ENCODE measurements at places on chromosomes 3 and 15.

- no peak for DNase-seq
Observed at GRCh38 chr3:161316006-161316689, 55.2 kb downstream of the SPTSSB start.

- DNase-seq = no peak
Observed at GRCh38 chr3:119781330-119782198, at the start of gene NR1I2. Gene NR1I2, plus strand, starts transcription at chr3:119782101.

GRCh38 chr3:158260392-158260791 lies 150.5 kb downstream of the RSRC1 start:
- DNase-seq = no peak

DNA sequence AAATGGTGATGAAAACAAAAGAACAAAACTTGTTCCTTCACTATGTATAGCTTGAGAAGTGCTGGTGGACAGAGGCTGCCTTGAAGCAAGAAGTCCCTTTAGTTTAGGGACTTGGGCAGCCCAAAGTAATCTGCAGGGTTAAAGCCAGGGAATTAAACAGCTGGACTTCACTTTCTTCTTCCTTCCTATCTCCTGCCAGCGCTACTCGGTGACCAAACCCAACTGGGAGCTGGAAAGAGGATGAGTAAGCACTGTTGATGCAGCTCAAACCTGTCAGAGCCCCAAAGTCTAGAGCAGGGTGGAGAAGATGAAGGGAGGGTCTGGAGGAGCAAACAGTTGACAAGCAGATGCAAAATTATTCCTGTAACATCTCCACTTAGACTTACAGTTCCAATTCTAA lies 73.1 kb upstream of the FBN1 start:
- no peak for DNase-seq

- DNase-seq = no peak
Observed at GRCh38 chr15:89363133-89363532, 28.5 kb upstream of the POLG start.

- no peak for DNase-seq
Observed at GRCh38 chr3:42529468-42529867, 27.0 kb downstream of the VIPR1 start.

DNA sequence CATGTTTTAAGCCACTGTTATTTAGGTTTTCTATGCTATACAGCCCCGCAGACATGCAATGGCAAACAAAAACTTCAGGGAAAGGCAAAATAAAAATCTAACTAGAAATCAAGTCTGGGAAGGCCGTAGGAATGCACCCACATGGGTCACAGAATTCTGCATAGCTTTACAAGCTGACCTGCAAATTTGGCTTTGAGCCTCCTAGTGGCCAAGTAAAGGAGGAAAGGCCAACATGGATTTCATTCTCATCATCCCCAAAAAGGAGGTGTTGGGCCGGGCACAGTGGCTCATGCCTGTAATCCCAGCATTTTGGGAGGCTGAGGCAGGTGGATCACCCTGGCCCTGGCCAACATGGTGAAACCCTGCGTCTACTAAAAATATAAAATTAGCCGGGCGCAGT lies 124.3 kb downstream of the FBLN2 start:
- no peak for DNase-seq

- DNase-seq = no peak
Observed at GRCh38 chr15:67137951-67138848, 72.8 kb downstream of the SMAD3 start.

DNA sequence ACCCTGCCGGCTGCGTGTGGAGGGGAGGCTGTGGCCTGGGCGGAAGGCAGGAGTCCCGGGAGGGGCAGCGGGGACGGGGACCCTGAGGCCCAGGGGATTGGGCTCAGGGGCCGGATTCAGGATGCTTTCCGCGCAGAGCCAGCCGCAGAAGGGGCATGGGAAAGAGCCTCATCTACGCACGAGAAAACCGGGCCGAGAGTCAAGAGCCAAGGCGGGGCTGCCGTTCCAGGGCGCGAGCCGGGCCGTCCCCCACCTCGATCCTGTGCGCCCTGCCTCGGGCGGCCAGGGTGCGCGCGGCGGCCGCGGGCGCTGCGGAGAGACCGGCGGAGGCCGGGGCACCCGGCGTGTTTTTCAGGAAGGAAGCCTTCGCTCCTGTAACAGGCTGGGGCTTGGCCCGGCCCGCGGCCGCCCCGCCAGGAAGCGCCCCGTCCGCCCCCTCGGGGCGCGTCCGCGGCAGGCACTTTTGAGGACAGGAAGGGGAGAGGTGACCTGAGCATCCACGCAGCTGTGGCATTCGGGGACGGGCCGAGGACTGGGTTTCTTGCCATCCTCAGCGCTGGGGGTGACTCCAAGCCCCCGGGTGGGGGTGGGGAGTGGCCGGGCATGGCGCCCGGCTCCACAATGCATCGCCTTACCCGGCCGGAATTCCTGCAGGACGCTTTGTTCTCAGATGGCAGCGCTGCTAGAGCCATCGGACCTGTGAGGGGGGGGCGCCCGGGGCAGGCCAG lies 62.3 kb upstream of the GATA2 start:
- DNase-seq = no peak

- no peak for DNase-seq
Observed at GRCh38 chr15:67783303-67783702, 42.0 kb upstream of the SKOR1 start.

DNA sequence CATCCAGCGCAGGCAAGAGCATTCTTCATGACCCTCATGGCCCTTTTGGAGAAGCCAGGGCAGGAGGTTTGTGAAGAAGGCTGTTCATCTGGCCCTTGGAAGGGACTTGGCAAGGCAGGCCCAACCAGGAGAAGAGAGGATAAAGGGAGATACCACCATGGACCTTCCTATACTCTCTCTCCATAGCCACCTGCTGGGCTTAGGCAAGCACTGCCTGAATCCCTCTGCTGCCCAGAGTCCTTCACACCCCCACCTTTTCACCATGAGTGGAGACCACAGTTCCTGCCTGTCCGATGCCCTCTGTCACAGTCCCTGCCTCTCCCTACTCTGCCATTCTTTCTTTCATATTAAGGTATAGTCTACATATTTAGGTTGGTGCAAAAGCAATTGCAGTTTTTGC lies 10.6 kb upstream of the SFMBT1 start:
- DNase-seq = no peak

DNA sequence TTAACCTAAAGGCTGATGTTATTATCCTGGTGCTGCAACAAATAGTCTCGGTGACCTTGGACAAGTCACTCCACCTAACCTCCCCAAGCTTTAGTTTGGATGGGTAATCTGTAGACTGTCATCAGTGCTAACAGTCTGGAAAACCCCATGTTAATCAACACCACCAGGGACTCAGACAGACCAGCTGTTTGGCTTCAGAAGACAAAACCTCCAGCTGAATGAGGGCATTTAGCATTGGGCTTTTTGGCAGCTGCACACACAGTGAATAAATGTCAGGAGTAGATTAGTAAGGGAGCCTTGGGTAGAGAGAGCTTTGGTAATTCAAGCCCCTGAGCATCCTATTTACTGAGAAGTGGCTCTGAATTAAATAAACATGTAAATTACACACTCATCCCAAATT lies 24.9 kb upstream of the C3orf80 start:
- no peak for DNase-seq

DNA sequence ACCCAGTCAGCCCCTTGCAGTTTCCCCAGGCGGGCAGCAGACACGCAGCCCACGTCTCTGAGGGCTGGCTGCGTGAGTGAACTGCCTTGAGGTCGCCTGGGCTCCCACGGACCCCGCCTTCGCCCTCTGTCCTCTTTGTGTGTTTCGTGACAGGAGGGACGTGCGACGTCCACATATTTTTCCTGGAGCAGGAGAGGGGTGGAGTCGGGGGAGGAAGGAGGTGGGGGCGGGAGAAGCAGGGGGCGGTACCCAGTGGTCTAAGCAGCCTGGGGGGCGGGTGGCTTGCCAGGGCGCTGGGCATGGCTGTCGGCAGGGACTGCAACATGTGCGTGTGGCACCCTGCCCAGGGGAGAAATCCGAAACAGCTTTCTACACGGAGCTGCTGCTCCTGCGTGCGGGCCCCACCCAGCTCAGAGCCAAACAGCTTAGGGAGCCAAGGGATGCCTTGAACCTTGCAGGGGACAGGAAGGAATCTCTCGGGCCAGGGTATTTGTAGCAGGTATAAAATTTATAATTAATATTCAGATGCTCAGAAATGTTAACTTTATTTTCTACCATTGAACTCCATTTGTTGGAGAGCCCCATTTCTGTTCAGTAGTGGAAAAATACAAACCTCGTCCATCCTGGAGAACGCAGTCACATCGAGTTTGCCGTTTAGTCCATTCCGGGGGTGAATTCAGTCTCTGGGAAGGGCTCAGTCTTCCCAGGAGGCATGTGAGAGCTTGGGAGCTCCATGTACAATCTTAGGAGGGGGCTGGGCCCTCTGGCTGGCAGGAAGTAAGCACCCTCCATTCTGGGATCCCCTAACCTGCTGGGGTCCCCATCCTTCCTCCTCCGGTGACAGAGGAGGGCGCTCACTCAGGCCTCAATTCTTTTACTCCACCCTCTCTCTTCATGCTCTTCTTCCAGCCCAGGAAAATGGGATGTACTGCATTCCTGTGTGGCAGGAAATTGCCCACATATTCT lies 79.1 kb upstream of the MEF2A start:
- peak; percentile 16 for DNase-seq

DNA sequence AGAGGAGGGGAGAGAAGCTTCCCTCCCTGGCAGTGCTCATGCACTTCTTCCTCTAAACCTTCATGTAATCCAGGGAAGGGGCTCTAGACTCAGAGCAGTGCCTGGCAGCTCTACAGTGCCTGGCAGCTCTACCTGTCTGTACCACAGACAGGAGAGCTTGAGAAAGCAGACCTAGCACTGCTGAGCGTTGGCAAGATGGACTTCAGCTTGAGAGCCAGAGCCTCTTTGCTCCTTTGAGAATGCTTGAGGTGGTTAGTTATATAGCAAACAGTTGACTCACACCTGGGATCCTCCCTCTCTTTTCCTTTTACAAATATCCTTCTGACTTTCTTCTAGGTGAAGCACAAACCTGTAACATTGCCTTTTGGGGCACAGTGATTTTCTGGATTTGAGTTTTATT lies 20.9 kb downstream of the FBXO22 start:
- no peak for DNase-seq

- peak; percentile 82 for DNase-seq
Observed at GRCh38 chr3:185175370-185175987, 22.6 kb upstream of the C3orf70 start.

- no peak for DNase-seq
Observed at GRCh38 chr3:107919239-107919638, 171.6 kb downstream of the CD47 start.

DNA sequence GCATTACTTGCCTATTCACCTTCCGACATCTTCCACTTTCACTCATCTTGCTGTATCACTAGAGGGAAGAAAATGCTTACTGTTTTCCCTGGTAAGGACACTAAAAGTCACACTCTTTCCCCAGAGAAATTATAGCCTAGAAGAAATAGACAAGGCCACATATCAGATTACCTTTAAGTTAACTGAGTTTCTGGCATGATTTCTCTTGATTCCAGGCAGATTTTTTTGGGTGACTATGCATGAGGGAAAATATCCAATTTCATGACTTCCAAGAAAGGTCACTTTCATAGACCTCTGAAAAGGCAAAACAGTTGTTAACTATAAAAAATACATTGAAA lies 30.3 kb downstream of the TCF12 start:
- DNase-seq = no peak

DNA sequence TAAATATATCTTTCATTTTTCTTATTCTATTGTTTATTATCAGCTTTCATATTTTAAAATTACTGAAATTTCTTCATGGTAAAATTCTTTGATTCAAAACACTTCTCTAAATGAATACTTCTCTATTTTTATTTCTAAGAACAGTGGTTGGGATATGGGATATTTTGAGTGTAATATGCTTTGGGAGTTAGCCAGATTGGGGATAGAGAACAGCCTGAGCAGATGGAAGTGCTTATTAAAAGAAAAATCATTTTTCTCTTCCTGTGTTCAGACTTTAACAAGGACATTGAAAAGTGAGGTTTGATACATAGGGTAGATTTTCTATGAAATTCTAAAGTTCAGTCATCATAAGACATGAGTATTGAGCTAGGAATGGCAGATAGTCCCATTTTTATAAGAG lies 84.8 kb downstream of the COL6A5 start:
- DNase-seq = no peak

- DNase-seq = peak; percentile 47
Observed at GRCh38 chr15:38205526-38206272, 46.9 kb upstream of the SPRED1 start.

DNA sequence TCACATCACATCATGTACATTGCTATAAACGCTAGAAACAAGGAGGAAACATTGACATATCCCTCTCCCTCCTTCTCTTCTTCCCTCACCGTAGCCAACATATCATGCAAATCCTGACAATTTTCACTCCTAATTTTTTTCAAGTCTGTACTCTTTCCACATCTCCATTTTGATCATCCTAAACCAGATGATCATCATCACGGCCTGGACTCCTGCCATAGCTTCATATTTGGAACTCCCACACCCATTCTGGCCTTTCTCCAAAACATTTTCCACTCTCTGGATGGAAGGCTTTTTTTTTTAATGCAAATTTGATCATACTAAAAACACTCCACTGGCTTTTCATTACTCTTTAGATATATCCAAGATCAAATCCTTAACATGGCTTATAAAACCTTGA lies 248.0 kb upstream of the CNTN3 start:
- no peak for DNase-seq

DNA sequence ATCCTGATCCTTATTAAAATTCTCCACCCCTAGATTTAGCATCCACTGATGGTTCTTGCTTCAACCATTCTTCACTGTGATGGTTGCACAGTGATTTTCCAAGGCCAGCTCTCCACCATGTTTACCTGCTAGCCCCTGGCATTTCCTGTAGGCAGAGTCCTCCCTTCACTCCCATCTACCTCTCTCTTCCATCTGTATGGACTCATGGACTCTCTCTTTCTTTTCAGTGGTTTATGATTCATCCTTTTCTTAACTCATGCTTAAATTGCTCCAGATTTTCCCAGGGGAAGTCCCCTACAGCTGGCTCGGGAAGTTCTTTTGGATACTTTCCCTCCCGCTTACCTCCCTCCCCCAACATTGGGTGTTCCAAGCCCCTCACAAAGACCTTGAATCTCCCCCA lies 18.7 kb downstream of the TGM4 start:
- no peak for DNase-seq

- DNase-seq = no peak
Observed at GRCh38 chr3:48595526-48596121, 495 bp upstream of the COL7A1 start.

DNA sequence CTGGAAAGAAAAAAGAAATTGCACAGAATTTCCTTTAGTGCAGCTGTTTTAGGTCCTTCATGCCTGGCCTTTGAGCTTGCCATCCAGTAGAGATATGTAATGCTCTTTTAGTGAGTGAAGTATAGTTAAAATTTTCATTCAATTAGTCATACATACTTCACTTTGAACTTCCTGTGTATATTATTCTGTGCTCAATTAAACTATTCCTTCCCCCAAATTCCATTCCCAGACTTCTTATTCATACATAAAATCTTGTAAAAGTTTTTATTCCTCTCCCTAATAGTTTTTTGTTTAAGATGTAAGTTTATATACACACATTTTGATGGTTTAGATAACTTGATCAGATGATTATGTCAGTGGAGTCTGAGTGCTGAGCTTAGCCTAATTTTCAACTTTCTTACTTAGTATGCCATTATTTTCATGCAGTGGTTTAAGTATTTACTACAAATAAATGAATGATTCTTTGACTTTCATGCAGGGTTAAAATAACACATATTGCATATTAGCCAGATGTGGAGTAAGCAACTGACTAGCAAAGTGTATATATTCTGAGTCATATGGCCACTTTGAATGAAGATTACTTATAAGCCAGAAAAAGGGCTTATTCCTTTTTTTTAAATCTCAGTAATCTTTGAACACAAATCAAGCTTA lies 42.5 kb upstream of the ABHD10 start:
- no peak for DNase-seq

GRCh38 chr15:58459045-58459444 lies 27.3 kb downstream of the LIPC start:
- no peak for DNase-seq

- no peak for DNase-seq
Observed at GRCh38 chr3:125006291-125006731, 49.5 kb downstream of the HEG1 start.
